ENCODE measurements at places on chromosomes 1 and 21.

DNA sequence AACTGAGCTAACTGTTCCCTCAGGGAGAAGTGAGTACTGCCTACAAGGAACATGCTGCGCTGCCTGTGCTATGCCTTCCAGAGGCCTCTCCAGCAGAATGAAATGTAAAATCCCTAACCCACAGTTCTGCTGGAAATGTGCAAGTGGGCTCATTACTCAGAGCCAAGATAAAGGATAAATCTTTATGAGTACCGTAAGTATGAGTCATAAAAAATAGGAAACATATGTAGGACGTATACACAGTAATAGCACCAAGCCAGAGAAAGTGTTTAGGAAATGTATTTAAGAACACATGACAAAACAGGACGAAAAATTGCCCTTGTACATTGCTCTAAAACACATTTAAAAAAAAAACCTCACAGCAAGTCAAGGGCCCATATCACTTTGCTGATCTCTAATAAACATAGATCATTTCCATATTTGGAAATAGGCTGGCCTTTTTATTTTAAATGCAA lies 104.6 kb downstream of the TGFBR3 start:
- peak; percentile 93 for DNase-seq

GRCh38 chr1:172948457-172948856 lies 102.3 kb downstream of the TNFSF18 start:
- DNase-seq, result peak; percentile 96

DNA sequence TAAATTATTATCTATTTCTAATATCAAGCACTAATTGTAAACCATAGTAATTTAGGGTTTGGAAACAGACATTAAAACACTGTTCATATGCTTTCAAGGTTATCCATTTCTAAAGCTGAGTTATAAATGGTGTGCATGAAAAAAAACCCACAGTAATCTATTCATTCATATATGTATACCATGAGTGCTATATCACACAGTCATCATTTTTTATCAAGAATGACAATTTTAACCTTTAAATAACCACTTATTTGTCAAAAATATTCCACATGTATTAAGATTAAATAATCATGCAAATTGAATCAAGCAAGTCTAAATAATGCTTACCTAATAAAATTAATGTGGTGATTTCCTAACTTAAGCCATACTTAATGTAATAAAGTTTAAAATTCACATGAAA lies 6.0 kb downstream of the ZSWIM5 start:
- DNase-seq, result no peak

- DNase-seq, result no peak
Measured at GRCh38 chr1:973459-974292, 7.4 kb downstream of the PLEKHN1 start.

GRCh38 chr1:7505771-7506453 lies 265.2 kb upstream of the VAMP3 start:
- DNase-seq, result no peak

DNA sequence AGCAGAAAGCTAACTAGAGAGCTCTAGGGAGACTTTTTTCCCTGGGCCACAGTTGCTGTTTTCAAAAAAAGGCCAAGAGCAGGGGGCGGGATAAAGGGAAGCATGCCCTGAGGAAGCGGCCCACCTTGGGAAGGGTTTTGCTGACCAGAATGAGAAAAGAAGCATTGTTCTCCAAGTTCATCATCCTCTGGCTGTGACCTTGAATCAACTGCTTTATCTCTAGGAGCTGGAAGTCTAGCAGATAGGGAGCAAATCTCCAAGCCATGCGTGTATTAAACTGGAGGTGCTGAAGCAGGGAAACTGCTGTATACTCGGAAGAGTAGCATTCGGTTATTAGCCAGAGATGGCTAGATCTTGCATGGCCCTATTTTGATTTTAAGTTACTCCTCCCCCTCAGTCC lies 64.8 kb downstream of the ATP2B4 start:
- no peak for DNase-seq

DNA sequence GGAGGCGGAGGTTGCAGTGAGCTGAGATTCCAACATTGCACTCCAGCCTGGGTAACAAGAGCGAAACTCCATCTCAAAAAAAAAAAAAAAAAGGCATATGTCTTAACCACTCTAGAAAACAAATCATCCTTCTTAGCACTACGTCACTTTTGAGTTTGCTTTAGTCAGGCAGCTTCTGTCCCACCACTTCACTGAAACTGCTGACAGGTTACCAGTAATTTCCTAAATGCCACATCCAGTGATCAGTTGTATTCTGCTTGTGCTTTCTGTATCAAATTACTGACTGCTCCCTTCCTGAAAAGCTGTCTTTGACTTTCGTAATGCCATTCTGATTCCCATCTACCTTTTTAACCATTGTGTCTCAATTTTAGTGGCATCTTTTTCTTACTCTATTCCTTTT lies 21.7 kb downstream of the RCOR3 start:
- no peak for DNase-seq

DNA sequence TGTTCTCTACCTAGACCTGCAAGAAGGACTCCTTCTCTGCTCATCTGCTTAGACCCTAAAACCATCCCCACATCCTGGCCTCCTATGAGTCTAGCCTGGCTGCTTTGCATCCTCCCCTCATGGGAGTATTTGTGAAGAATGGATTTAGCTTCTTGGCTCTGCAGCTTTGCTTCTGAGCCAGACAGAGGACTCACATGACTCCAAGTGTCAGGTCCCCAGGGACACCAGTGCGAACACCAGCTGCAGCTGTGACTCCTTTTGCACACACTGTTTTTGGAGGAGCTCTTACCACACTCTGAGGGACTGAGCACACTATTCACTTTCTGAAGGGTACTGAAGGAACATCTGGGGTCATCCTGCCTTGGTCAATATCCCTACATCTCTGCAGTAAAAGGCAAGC lies 131.8 kb upstream of the SGIP1 start:
- no peak for DNase-seq

DNA sequence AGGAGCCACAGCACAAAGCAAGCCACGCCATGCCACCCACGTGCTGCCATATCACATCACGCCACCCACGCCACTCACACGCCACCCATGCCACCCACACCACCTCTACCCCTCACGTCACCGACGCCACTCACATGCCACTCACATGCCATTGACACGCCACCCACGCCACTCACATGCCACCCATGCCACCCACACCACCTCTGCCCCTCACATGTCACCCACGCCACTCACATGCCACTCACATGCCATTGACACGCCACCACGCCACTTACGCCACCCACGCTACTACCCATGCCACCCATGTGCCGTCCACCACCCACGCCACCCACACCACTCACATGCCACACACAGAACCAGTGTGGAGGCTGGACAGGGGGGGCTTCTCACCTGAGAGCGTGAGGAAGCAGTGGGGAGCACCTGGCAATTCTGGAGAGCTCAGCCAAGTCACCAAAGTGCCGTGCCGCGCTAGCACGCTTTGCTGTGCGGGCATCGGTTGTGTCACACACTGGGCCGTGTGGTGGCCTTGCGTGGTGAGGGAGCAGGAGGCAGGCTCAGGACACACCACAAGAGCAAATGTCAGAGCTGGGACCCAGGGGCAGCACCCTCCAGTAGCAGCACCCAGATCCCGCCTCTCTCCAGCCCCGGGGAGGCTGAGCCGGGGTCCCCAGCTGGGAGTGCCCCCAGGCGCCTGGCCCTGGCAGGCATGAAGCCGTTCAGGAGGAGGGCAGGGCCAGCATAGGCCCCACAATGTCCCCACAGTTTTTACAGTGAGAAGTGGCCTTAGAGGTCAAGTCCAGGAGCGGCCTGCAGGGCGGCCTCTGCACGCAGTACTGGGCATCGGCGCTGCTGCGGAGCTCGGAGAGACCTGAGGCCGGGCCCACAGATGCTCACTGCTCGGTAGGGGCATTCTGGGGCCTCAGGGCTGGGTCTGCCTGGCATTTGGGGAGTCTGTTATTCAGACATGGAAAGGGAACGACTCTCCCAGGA lies 70.0 kb downstream of the AGPAT3 start:
- DNase-seq, result no peak

GRCh38 chr1:103854279-103854678 lies 104.6 kb downstream of the AMY1C start:
- no peak for DNase-seq

DNA sequence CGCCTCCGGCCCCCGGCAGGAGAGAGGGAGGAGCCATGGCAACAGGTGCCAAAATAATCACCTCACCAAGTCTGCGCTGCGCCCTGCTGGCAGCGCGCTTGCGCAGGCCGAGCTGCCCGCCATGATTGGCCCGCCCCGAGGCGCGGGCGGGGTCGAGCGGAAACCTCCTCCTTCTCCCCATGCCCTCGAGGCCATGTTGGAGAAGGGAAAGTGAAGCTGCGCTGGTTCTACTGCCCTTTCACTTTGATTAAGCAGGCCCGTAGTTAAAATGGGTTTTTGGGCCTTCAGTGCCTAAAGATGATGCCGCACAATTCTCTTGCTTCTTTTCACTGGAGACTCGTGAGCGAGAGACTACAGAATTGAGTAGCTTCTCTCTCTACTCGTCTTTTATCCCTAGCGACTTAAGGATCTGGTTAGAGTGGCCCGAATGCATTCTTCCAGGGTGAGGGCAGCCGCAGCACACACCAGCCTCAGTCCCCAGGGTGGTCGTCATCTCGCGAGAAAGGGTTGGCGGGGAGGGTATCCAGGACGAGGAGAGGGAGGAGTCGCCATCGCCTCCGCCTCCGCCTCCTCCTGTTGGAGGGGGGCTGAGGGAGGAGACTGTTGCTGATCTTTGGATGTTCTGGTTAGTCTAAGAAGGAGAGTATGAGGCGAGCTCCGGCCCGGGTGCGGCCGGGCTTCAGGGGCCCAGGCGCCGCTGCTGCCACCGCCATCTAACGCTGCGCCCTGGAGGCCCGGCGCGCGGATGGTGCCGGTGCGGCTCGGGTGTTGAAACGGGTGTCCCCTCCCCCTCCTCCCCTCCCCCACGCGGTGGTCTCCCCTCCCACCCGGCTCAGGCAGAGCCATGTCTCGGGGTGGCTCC lies at the start of gene DCAF6:
DCAF6 (plus strand) TSS at position 616 of the 862 bp plus-strand sequence; CDS start at position 845, 229 bp downstream.
- peak; percentile 99 for DNase-seq

DNA sequence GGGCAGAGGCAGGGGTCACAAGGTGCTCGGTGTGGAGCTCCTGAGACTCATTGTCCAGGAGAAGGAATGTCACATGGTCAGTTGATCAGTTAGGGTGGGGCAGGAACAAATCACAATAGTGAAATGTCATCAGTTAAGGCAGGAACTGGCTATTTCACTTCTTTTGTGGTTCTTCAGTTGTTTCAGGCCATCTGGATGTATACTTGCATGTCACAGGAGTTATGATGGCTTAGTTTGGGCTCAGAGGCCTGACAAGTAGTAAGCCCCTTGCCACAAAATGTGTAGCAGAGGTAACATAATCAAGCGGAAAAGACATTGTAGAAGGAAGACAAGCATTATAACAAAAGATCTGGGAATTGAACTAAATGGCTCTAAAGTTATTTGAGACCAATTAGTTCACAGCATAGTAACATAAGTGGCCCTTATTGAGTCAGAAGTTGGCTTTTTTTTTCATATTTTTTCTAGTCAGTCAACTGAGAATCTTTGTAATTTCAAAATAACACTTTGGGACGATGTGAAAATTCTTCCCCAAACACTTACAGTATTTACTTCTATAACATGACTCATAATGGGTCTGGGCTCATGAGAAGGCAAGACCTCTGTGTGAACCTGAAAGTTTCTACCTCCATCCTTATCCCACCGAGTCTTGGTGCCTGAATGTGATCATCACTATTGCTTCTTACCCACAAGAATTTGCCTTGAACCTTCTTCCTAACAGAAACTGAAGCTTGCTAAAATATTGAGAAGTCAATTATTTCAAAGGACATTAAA lies 137.0 kb upstream of the DPT start:
- DNase-seq, result no peak

DNA sequence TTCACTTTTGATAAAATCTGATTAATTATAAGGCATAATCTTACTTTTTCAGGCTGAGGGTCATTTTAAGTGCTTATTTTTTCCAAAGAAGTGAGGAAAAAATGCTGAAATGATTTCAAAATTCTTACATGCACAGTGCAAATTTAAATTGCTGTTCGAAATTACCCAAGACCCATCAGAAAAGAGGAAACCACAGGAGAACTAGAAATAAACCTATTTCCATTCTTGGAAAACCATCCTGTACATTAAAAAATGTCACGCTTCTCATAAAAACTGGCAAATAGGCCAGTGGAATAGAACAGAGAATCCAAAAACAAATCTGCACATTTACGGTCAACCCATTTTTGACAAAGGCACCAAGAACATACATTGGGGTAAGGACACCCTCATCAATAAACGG lies 414.9 kb downstream of the SMYD3 start:
- no peak for DNase-seq

GRCh38 chr1:203656796-203657747 lies 30.4 kb downstream of the ATP2B4 start:
- DNase-seq, result no peak

DNA sequence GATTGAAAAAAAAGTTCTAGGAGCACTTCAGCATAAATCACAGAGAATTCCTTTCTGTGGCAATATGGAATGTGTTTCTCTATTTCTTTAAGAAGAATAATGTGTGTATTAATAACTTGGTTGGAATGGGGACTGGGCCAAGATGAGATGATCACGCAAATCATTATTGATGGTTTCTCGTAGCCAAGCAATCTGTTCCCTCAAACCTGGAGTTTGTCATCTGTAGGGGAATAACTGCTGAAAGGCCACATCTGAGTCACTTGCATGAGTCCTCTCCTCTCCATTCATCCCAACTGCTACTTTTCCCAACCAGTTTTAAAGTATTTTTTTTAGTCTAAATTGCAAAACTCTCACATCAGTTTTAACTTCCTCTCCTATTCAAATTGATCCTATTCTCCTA lies 480.4 kb downstream of the PLPP3 start:
- DNase-seq, result peak; percentile 85

DNA sequence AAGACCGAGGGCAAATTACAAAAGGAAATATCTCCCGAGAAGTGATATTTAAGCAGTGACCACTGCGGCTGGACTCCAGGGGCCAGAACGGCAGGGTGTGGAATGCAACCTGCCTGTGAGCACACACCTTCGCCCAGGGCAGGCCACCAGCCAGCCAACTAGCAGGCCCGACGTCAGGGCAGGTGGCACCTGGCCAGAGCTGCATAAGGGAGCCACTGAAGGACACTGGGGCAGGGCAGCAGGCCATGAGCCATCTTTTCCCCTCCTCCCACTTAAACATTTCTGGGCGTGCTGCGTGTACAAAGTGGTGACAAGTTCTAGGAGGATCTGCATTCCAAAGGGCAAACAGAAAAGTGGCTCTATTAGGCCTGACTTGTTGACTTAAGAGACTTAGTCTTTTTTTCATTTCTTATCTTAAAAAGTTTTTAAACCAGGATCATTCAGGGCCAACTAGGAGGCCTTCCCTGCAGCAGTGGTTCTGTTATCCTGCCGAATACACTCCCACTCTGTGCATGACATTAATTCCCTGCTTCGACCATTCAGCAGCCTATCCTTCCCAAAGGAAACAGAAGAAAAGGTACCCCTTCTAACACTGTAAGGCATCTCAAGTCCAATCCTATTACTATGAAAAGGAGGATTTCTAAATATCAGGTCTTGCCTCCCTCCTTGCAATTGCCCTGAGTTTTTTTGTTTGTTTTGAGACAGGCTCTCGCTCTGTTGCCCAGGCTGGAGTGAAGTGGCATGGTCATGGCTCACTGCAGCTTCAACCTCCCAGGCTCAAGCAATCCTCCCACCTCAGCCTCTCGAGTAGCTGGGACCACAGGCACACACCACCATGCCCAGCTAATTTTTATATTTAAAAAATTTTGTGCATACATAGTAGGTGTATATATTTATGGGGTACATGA lies 96.3 kb downstream of the BCAR3 start:
- DNase-seq, result no peak

Data from IMR-90 (cell line).